ENCODE measurements at places on chromosomes 4 and X. TPM values are rescaled to one million over a fixed set of nuclear protein-coding genes. Genes with fewer than 3 reads are reported as not detected.

DNA sequence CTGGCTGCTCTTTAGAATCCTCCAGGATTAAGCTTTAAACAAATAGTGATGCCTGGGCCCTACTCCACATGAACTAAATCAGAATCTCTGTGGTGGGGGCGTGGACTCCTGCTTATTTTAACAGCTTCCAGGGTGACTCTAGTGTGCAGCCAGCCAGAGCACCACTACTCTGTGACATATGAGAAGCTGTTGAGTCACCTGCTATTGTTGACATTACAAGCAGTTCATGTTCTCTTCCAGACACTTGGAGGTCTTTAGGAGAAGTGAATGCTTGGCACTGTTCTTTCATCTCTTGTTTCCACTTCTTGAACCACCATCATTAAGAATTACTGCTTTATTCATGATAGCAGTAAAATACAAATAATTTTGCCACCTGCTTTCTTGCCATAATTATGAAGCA, 426 bp upstream of the C4orf51 start:
- H3K36me3 ChIP-seq = no peaks in the 10 kb centered on the region
- peaks cover 18% of the 10 kb centered on the region for H3K4me1 ChIP-seq
- peak; percentile 94 for DNase-seq
- H3K4me3 ChIP-seq = peak overlapping the region; percentile 23
- peak overlapping the region; percentile 74 for H3K27ac ChIP-seq

PRDM5 gene
- 5.3 TPM for total RNA-seq

DNA sequence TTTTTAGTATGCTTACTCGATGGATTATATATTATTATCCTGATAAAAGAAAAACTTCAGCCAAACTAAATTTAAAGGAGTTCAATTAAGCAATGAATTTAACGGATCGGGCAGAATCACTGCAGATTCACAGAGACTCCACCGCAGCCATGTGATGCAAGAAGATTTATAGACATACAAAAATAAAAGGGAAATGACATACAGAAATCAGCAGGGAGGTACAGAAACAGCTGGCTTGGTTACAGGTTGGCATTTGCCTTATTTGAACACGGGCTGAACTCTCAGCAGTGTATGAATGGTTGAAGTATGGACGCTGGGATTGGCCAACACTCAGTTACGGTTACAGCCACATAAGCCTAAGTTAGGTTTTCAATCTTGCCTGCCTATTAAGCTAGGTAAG, 35.4 kb upstream of the DHRSX start:
- H3K4me1 ChIP-seq = no peaks in the 10 kb centered on the region
- no peaks in the 10 kb centered on the region for H3K36me3 ChIP-seq
- no peak for DNase-seq
- no peak overlapping the region for H3K4me3 ChIP-seq
- H3K27ac ChIP-seq = no peak overlapping the region

FGF2 gene
- total RNA-seq = 38.4 TPM

GRCh38 chr4:77167866-77168265, 10.9 kb downstream of the CCNG2 start:
- H3K4me3 ChIP-seq = no peak overlapping the region
- DNase-seq = no peak
- H3K4me1 ChIP-seq = peaks cover 15% of the 10 kb centered on the region

DNA sequence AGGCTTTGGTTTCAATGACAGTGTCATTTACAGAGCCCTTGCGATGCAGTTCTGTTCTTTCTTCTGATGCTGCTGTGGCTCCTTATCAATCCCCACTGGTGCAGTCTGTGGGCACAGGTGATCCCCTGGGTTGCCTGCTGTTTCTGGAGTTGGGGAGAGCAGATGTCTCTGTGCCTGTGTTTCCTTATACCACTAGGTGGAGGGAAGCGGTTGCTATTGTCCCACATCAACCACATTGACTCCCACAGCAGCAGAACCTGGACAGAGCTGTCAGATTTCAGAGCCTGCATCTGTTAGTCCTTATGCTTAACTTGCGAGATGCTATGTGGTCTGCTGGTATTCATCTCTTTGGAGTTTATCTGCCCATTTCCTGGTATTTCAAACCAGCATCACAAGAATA, 57.7 kb downstream of the NEIL3 start:
- H3K27me3 ChIP-seq = no peaks in the 10 kb centered on the region
- H3K36me3 ChIP-seq = no peaks in the 10 kb centered on the region
- no peak overlapping the region for H3K4me3 ChIP-seq
- H3K4me1 ChIP-seq = peaks cover 11% of the 10 kb centered on the region
- no peak overlapping the region for H3K27ac ChIP-seq

DNA sequence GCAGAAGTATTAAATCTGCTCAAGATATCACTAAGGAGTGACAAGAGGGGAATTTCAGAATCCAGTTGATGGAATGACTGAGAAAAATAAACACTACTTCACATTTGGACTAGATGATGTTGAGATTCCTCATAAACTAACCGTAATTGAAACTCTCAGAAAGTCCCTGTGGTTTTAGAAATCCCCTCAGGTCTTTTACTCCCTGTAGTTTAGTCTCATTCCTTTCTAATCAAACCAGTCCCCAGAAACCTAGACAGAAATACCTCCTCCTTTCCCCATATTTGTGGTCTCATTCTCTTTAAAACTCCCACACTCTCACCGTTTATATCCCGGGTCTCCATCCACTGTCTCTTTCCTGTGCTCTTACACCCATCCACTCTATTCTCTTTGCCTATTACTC, 15.0 kb upstream of the TLR1 start:
- H3K4me1 ChIP-seq = no peaks in the 10 kb centered on the region
- no peaks in the 10 kb centered on the region for H3K36me3 ChIP-seq
- peak; percentile 65 for DNase-seq
- H3K4me3 ChIP-seq = no peak overlapping the region

DNA sequence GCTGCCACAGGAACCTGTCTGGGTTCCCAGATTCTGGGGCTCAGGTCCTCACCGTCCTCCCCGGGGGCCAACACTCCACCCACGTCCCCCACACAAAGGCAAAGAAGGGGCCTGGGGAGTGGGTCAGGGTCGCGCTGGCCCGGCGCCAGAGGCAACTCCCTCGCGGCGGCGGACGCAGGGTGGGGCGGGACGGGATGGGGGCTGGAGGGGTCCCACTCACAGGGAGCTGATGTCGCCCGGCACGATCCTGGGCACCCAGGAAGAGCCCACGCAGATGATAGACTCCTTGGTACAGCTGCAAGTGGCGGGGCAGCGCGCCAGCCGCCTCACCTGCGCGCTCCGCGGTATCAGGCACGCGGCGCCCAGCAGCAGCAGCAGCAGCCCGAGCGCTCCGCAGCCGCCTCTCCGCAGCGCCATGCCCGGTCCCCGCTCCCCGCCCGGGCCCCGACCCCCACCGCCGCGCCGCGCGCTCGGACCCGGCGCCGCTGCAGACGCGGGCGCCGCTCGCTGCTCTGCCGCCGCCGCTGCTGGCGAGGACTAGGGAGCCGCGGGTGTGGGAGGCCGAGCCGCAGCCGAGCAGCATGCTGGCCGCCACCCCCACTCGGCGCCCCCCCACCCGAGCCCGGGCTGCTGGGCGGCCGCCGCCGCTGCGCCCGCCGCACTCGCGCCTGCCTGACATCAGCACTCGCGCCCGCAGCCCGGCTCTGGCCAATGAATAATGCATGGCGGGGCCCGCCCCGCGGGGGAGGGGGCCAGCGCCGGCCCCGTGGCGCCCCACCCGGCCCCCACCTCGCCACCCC, at the start of gene LGI2:
TSS of gene LGI2 (minus strand) at position 670 of the 800 bp plus-strand sequence. CDS start at position 417, 253 bp downstream.
- peaks cover 69% of the 10 kb centered on the region for H3K27me3 ChIP-seq
- H3K36me3 ChIP-seq = no peaks in the 10 kb centered on the region
- no peak within 1 kb of the TSS for H3K27ac ChIP-seq
- peak within 1 kb of the TSS; percentile 20 for H3K4me3 ChIP-seq
- peak; percentile 12 for DNase-seq

TRIM2 gene
- 51.8 TPM for total RNA-seq

GRCh38 chr4:87849612-87850011, 16.8 kb downstream of the MEPE start:
- peak; percentile 31 for DNase-seq
- no peak overlapping the region for H3K4me3 ChIP-seq
- no peak overlapping the region for H3K27ac ChIP-seq
- no peaks in the 10 kb centered on the region for H3K36me3 ChIP-seq

- peaks cover 45% of the 10 kb centered on the region for H3K4me1 ChIP-seq
- no peak for DNase-seq
- peak overlapping the region; percentile 79 for H3K27ac ChIP-seq
These were observed 66.7 kb upstream of the PRPS1 start for GRCh38 chrX:107561468-107562215.

- no peaks in the 10 kb centered on the region for H3K36me3 ChIP-seq
- no peak overlapping the region for H3K27ac ChIP-seq
- no peak for DNase-seq
- H3K27me3 ChIP-seq = no peaks in the 10 kb centered on the region
- no peak overlapping the region for H3K4me3 ChIP-seq
These were observed 178.6 kb downstream of the ACTRT1 start for GRCh38 chrX:127873637-127874036.

DNA sequence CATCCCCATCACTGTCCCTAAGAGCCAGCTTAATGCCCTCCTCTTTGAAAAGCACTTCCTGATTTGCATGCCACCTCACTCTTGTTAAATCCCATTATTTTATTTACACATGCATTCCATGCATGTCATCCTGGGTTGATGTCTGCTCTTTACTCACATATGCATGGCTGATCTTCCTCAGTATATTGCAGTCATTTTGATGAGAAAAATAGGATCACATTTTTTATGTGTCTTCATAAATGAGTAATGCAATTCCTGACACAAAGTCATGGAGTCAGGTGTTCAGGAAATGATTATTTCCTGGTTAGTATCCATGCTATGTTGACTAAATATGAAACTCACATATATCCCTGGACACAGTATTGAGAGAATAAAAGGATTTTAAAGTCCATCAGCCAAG, 204.7 kb downstream of the SLIT2 start:
- H3K27me3 ChIP-seq = no peaks in the 10 kb centered on the region
- H3K4me1 ChIP-seq = no peaks in the 10 kb centered on the region
- DNase-seq = no peak
- H3K36me3 ChIP-seq = no peaks in the 10 kb centered on the region
- H3K4me3 ChIP-seq = no peak overlapping the region
- H3K27ac ChIP-seq = no peak overlapping the region

DNA sequence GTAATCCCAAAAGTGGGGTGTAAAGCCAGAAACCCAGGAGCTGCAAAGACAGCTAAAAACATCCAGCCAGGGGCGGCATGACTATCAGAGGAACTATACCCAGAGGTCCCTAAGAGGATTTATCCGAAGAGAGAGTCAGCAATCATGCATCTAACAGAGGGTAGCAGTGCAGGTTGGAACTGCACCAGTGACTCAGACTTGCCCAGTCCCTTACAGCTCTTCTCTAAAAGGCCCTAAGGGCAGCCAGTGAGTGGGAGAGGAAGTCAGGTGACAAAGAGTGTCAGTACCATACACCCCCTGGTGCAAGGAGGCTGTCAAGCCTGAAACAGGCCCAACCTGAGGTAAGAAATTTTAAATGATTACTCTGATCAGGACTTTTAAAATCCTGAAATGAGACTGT, 88.1 kb downstream of the CAMK2D start:
- no peaks in the 10 kb centered on the region for H3K27me3 ChIP-seq
- H3K36me3 ChIP-seq = no peaks in the 10 kb centered on the region
- H3K4me3 ChIP-seq = no peak overlapping the region

GRCh38 chr4:185127021-185127925, 15.8 kb upstream of the SLC25A4 start:
- H3K4me1 ChIP-seq = peaks cover 15% of the 10 kb centered on the region
- H3K27me3 ChIP-seq = peaks cover 6% of the 10 kb centered on the region
- peak overlapping the region; percentile 60 for H3K4me3 ChIP-seq
- no peak overlapping the region for H3K27ac ChIP-seq

GALNTL6 gene
- total RNA-seq = 0.67 TPM

- H3K27ac ChIP-seq = no peak overlapping the region
- H3K27me3 ChIP-seq = no peaks in the 10 kb centered on the region
- H3K36me3 ChIP-seq = no peaks in the 10 kb centered on the region
- H3K4me3 ChIP-seq = no peak overlapping the region
- no peaks in the 10 kb centered on the region for H3K4me1 ChIP-seq
- no peak for DNase-seq
These were observed 375.2 kb downstream of the MAGEE1 start for GRCh38 chrX:76802708-76803107.

SUPT20HL1 gene
- total RNA-seq = not detected

GRCh38 chr4:7266525-7267292, 74.4 kb downstream of the SORCS2 start:
- no peaks in the 10 kb centered on the region for H3K27me3 ChIP-seq
- H3K4me1 ChIP-seq = peaks cover 27% of the 10 kb centered on the region
- peak overlapping the region; percentile 15 for H3K4me3 ChIP-seq
- peak overlapping the region; percentile 88 for H3K27ac ChIP-seq

GRCh38 chrX:47573341-47574075, 8.7 kb upstream of the TIMP1 start:
- H3K27ac ChIP-seq = peak overlapping the region; percentile 26
- H3K4me1 ChIP-seq = peaks cover 9% of the 10 kb centered on the region
- H3K27me3 ChIP-seq = no peaks in the 10 kb centered on the region
- peaks cover 4% of the 10 kb centered on the region for H3K36me3 ChIP-seq
- no peak overlapping the region for H3K4me3 ChIP-seq

GRCh38 chr4:62209757-62210485, 1009.8 kb downstream of the ADGRL3 start:
- H3K36me3 ChIP-seq = no peaks in the 10 kb centered on the region
- no peak overlapping the region for H3K27ac ChIP-seq
- DNase-seq = peak; percentile 1
- H3K4me1 ChIP-seq = no peaks in the 10 kb centered on the region
- H3K27me3 ChIP-seq = no peaks in the 10 kb centered on the region

DNA sequence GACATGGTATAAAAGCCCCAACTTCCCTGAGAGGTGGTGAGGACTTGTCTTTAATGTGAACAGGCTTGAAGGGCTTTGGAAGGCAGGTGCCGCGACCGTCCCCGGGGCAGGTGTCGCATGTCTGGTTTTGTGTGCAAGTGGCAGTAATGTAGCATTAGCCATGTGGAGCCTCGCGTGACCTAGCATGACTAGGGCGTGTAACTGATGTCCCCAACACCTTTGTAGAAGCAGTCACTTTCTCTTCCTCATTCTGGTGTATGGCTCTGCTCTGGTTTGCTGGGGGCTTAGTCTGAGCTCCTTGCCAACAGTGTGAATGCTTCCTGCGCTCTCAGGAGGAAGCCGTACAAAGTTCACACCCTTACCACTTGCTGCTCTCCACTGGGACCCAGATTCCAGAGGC, 145.7 kb downstream of the AMMECR1 start:
- no peak overlapping the region for H3K4me3 ChIP-seq
- H3K27ac ChIP-seq = no peak overlapping the region
- no peaks in the 10 kb centered on the region for H3K36me3 ChIP-seq
- no peaks in the 10 kb centered on the region for H3K27me3 ChIP-seq
- H3K4me1 ChIP-seq = peaks cover 18% of the 10 kb centered on the region

BRS3 gene
- not detected for total RNA-seq

FRMD7 gene
- total RNA-seq = not detected

POU3F4 gene
- total RNA-seq = 0.31 TPM

DNA sequence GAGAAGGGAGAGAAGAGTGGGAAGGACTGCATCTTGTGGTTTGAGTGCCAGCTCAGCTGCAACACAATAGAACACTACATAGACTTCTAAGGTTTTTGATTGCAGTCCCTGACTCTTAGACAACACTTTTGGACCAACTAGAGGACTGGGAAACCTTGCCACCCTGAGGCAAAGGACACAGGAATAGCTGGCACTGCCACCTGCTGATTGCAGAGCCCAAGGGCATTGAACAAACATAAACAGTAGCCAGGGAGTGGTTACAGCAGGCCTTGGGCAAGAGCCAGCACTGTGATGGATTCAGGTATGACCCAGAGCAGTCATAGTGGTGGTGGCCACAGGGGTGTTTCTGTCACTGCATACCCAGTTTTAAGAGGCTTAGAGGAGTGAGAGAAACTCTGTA, 72.5 kb upstream of the CXorf51A start:
- no peak for DNase-seq
- H3K36me3 ChIP-seq = no peaks in the 10 kb centered on the region
- H3K4me3 ChIP-seq = no peak overlapping the region

Measured in astrocyte (in vitro differentiated cells and primary cell).